ENCODE measurements at places on chromosomes 11 and 22. TPM values are rescaled to one million over a fixed set of nuclear protein-coding genes. Genes with fewer than 3 reads are reported as not detected.

The PRR5 gene
- not detected for total RNA-seq

- DNase-seq = no peak
These were observed 16.8 kb upstream of the ADSL start for GRCh38 chr22:40329466-40329865.

DNA sequence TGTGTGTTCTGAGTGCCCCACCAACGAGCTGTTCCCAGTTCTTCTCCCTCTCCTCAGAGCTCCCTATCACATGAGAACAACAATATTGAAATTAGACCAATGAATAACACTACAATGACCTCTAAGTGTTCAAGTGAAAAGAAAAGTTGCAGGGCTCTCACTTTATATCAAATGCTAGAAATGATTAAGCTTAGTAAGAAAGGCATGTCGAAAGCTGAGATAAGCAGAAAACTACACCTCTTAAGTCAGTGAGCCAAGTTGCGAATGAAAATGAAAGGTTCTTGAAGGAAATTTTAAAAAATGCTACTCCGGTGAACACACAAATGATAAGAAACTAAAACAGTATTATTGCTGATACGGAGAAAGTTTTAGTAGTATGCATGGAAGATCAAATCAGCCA is 199.8 kb downstream of the GUCY1A2 start:
- DNase-seq = no peak

The CSKMT gene
- total RNA-seq = 8.7 TPM

DNA sequence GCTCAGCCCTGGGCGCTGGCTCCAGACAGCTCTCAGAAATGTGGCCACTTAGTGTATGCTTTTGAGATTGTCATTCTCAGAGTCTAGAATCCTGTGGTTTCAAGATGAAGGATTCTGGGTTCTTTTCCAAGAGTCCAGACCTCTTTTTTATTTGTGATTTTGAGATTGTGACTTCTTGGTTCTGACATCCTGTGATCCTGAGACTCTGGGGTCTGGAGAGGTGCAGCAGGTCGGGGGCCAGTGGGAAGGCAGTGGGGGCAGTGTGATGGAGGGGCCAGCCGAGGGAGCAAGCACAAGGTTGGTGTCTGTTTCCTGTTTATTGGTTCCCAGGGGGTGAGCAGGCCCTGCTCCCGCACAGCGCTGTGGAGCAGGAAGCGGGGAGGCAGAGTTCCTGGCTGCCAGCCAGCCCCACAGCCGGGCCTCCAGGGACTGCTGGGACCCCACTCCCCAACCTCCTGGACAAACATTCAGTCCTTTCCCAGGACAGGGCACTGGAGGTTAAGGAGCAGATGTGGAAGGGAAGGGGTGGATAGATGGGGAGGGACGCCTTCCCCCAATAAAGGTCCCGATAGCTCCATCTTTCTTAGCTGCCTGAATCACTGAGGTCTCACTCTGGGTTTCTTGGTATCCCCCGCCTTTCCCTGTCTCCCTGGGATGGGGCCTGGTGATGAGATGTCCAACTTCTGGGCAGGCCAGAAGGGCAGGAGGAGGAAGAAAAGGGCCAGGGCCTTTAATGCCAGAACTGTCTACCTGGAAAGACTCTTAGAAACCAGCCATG is 13.7 kb downstream of the ARHGEF17 start:
- DNase-seq = peak; percentile 81

DNA sequence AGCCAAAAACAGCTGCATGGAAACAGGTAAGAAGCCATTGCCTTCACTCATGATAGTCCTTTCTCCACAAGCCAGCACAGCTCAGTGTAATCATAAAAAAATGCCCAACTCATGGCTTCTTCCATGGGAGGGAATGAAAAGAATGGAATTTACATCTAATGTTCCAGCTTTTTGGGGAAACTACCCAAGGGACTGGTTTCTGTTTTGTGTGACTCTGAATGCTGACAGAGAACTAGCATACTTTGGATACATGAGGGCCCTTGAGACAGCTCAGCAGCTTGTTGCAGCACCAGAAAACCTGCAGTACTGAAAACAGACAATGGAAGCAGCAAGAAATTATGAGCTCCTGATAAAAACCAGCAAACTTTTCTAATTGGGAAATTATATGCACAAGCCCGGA is 24.2 kb upstream of the HORMAD2 start:
- no peak for DNase-seq

DNA sequence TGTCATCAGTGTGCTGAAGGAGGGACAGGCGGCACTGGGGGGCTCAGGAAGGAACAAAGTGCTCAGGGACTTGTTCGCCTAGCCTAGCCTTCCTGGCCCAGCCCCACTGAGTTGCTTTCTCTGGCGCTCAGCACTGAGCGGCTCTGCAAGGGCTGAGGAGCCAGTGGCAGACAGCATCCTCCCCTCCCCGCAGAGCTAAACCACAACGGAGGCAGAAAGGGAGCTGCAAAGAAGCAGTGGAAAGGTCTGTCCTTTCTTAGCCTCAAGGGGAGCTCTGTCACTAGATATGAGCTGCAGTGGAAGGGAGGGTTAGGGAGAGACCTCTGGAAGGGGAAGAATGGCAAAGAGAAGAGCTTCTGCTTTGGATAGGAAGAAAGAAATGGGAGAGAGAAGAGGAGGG is 89.7 kb upstream of the PHOX2A start:
- no peak for DNase-seq

The IFITM1 gene
- 1,883 TPM for total RNA-seq

The TRPC6 gene
- not detected for total RNA-seq

DNA sequence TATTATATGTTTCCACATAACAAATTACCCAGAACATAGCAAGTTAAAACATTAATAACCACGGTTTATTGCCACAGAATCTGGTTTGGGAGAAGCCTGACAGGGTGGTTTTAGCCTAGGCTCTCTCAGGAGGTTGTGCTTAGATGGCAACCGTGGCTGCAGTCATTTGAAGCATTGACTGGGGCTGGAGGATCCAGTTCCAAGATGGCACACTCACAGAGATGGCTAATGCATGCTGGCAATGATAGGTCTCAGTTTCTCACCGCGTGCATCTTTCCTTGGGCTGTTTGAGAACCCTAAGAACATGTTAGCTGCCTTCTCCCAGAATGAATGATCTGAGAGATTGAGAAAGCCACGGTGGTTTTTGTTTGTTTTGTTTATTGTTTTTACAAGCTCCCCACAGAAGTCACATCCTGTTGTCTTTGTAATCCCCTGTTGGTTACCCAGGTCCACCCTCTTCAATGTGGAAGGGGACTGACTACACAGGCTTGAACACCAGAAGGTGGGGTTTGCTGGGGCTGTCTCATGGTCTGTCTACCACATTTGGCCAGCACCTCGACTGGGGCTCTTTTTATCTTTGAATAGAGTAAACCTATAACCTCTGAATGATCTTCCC is 36.6 kb upstream of the GRAMD1B start:
- DNase-seq = no peak

DNA sequence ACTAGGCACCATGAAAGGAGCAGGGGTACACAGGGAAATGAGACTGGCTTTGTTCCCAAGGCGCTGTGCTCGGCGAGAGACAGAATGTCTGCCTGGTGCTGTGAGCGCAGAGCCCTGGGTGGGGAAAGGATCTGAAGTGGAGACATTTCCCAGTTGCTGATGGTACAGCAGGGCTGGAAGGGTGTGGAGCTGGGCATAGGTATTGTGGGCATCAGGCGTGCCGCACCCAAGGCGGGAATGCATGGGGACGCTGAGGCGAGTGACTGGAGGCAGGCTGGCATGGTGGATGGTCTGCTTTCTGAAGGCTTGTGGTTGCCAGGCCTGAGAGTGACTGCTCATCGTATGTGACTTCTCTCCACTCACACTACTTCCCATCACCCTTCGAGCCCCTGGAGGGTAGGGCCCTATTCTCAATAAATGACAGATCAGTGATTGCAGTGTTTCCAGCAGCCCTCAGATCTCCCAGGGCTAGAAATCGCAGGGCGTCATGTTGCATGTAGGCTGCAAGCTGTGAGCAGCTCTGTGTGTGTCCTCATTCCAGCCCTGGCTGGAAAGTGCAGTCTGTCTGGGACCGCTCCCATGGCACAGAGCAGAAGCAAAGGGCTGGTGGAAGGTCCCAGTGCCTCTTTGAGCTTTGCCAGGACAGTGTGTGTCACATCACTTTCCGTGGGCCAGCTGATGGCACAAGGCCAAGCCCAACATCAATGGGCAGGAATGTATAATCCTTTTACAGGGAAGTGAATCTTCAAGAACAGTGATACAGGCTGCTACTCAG is 67.7 kb downstream of the TBC1D22A start:
- DNase-seq = peak; percentile 78

The FCHSD2 gene
- total RNA-seq = 6.6 TPM

DNA sequence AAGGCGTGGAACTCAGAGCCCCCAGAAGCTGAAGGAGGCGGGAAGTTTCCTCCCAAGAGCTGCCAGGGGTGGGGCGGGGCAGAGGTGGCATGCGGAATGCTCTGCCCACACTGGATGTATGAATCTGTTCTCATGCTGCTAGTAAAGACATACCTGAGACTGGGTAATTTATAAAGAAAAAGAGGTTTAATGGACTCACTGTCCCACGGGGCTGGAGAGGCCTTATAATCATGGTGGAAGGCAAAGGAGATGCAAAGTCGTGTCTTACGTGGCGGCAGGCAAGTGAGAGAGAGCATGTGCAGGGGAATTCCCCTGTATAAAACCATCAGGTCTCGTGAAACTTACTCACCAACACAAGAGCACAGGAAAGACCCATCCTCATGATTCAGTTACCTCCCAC is 57.6 kb downstream of the SMIM38 start:
- DNase-seq = no peak

GRCh38 chr11:34585735-34586487 is 35.0 kb upstream of the EHF start:
- DNase-seq = peak; percentile 82

DNA sequence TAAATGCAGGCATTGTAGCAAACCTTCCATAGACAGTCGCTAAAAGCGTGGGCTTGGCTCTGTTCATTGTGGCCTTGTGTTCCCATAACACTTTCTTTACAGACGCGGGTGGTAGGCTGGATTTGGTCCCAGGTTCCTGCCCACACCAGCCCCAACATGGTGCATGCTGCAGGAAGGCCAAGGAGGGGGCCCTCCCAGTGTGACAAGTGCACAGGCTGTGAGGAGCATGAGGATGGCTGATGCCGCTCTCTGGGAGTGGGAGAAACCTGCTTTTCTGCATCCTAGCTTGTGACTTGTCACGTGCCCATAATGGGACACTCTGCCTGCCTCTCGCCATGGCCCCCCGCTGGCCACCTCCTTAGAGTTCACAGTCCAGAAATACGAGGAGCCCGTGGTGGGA is 161.8 kb upstream of the B3GAT1 start:
- DNase-seq = no peak

The OR8G1 gene
- not detected for total RNA-seq

The NRXN2 gene
- total RNA-seq = 0.12 TPM

The MUC6 gene
- not detected for total RNA-seq

DNA sequence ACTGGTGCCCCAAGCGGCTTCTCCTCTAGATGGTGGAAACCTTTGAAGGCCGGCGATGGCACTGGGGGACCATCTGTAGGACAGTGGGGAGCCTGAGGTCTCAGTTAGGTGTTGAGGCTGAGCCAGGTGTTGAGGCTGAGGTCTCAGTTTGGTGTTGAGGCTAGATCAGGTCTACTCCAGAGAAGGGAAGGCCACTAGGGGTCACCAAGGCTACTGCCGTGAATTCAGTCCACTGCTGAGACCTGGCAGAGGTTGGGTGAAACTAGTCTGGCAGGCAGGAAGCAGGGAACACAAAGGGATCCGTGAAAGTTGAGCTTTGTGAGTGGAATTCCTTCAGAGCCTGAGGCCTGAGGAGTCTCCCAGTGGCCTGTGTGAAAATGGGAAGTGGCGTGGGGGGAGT is 123.8 kb upstream of the FGF3 start:
- peak; percentile 52 for DNase-seq

- DNase-seq = no peak
These were observed 133.6 kb downstream of the CASP12 start for GRCh38 chr11:104764710-104765045.

The OR10A2 gene
- total RNA-seq = not detected

- DNase-seq = no peak
These were observed 538.4 kb downstream of the TBC1D22A start for GRCh38 chr22:47300698-47301405.

- DNase-seq = peak; percentile 3
These were observed 32.9 kb downstream of the PPIL2 start for GRCh38 chr22:21698430-21699329.

The ACTN3 gene
- not detected for total RNA-seq

DNA sequence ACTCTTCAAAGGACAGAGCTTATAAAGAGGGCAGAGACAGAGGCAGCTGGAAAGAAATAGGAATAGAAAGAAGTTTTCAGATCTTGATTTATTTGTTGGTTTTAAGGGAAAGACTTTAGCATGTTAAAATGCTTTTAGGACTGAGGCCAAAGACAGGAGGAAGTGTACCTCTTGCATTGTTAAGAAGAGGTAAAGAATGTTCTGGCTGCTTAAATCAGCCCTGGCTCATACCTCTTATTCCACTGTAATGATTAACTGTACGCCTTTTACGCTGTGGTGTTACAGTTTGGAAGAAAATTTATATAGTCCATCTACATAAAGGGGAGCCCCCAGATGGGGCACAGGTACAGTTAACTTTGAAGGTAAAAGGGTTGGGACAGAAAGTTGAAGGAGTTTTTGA is 10.1 kb upstream of the MPZL2 start:
- DNase-seq = peak; percentile 69

The CCDC86 gene
- total RNA-seq = 13.9 TPM

GRCh38 chr11:60835534-60835846 is 6.4 kb upstream of the CCDC86 start:
- no peak for DNase-seq

GRCh38 chr11:29159552-29160465 is 857.0 kb downstream of the KCNA4 start:
- peak; percentile 81 for DNase-seq
